ENCODE measurements at places on chromosomes 12 and 14.

- no peak for DNase-seq
Measured at GRCh38 chr14:64873506-64874219, 6.0 kb downstream of the SPTB start.

- DNase-seq = no peak
Measured at GRCh38 chr14:29061702-29062101, 295.1 kb downstream of the FOXG1 start.

DNA sequence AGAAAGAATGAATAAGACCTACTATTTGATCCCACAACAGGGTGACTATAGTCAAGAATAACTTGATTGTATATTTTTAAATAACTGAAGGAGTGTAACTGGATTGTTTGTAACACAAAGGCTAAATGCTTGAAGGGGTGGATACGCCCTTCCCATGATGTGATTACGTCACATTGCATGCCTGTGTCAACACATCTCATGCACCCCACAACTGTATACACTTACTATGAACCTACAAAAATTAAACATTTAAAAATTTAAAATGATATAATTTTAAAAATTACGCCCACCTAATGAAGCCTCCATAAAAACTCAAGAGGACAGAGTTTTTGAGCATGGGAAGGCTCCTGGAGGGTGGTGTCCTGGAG lies 94.5 kb downstream of the SCARB1 start:
- DNase-seq = no peak

DNA sequence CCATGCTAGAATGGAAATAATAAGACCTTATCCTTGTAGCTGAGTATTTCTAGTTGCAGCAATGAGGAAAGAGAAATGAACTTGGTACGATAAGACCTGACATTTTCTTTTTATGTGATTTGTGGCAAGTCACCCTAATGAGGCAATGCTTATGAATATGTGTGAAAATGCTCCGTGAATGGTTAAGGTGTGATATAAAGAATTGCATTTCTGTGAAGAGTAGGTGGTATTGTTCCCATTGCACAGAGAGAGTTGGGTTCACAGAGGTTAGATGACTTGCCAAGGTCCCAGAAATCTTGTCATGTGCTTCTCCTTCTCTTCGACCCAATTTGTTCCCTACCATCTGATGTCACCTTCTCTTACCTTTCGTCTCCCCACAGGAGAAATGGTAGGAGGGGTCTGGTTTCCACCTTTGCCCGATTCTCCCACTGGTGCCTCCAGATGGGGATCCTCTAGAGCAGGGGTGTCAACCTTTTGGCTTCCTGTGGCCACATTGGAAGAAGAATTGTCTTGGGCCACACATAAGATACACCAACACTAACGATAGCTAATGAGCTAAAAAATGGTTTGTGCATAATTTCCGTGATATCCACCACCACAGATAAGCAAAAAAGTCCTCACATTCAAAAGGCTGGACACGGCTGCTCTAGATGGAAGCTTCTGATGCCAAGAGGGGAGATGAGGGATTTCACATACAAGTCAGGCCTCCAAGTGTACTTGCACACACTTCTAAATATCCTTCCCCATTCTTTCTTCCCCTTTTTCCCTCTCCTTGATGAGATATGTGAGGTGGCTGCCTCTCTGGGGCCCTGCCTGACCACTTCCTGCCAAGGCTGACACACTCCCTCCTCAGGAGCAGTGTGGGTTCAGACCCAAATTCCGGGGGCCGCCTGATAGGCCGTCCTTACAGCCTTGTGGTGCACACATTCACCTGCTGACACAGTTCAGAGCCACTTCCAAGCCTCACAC lies 96.1 kb downstream of the PLXNC1 start:
- peak; percentile 72 for DNase-seq

- no peak for DNase-seq
Measured at GRCh38 chr12:50953047-50953446, 703 bp downstream of the HIGD1C start.

DNA sequence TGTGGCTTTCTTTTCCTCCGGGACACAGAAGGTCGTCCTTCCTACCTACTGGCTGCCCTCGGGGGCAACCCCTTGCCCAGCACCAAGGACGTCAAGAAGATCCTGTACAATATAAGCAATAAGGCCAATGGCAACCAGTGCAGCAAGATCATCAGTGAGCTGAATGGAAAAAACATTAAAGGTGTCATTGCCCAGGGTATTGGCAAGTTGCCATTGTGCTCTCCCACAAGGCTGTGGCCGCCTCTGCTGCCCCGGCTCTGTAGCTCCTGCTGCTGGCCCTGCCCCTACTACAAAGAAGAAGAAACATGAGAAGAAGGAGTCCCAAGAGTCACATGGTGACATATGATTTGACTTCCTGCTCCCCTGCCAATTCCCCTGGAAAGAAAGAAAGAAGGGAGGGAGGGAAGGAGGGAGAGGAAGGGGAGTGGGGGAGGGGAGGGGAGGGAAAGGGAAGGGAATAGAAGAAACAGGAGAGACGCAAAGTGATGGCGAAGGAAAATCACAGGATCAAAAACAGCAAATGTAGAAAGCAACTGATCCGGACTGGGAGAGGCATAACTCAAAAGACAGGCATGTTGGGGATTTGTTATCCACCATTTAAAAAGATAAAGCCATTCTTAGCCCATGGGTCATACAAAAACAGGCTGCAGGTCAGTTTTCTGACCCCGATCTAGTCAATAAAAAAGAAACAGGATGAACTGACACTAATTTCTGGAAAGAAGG lies 61.3 kb upstream of the RESF1 start:
- no peak for DNase-seq

GRCh38 chr12:57352166-57352565 lies 78.7 kb downstream of the R3HDM2 start:
- DNase-seq = no peak

DNA sequence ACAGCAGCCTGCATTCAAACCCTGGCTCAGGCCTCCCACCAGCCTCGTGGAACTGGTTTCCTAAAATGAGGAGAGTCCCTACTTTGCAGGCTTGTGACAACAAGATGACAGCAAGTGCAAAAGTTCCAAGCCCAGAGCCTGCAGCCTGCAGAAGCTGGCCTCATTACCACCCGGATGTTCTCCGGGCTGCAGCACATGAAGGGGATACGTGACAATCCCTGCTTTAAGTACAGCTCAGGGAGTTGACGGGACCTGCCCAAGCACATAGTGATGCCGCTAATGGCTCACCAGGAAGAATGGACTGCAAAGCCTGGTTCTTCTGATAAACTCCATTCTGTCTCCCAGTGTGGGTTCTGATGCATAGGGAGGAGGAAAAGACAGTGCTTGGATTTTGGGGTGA lies 15.0 kb downstream of the SSH1 start:
- DNase-seq = no peak

DNA sequence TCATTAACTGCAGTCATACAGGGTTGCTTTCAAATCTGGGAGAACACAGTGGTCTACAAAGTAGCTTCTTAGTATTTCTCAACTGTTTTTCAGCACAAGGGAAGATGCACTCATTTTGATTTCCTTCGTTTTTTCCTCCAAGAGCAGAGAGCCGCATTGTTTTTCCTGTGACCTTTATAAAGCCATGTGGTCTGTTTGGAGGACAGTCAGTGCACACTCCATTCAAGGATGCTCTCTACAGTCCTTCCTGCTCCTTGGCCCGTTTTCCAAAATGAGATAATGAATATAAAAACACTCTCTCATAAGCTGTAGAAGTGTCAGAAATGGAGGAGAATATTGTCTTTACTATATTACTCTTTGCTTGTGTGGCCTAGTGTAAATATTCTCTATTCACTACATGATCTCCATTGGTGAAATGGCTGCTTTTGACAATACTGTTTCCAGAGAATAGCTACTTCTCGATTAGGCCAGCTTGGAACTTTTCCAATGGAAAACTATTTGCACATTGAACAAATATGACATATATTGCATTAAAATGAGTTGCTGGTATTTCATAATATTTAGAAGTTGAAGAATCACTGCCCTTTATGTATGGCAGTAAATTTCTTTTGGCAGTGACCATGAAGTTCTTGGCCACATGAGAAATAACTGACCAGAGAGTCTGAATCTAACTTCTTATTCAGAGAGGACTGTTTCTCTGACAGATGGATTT lies 393.1 kb upstream of the RGS6 start:
- DNase-seq = no peak

- DNase-seq = no peak
Measured at GRCh38 chr14:55127460-55127951, 1.5 kb upstream of the LGALS3 start.

GRCh38 chr12:132423820-132424645 lies 65.9 kb upstream of the FBRSL1 start:
- no peak for DNase-seq

GRCh38 chr12:94180558-94181296 lies 32.4 kb downstream of the PLXNC1 start:
- DNase-seq = no peak

DNA sequence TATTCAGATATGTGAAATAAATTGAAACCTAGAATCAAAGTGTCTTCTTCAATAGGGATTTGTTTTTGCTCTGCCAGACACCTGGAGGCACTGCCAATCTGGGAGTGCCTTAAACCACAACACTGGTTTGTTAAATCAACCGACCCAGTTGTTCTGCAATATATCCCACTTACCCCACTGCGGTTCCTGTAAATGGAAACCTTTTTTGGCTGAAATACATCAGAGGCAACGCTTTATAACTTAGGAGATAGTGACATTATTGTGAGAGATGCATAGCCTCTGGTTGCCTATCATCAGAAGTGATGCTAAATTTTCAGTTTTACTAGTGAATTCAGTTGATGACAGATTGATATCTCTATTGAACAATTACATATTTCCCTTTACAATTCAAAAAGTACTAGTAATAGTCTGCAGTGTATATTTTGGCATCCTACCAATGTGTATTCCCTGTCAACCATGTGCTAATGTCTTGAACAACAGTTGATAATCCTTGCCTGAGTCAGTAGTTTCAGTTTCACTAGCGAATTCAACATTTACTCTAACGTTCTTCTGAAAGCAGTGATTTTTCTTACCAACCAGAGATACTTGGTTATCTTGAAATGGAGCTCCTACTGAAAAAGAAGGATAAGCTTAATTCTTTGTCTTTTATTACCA lies 30.5 kb downstream of the PPP2R5C start:
- DNase-seq = no peak

DNA sequence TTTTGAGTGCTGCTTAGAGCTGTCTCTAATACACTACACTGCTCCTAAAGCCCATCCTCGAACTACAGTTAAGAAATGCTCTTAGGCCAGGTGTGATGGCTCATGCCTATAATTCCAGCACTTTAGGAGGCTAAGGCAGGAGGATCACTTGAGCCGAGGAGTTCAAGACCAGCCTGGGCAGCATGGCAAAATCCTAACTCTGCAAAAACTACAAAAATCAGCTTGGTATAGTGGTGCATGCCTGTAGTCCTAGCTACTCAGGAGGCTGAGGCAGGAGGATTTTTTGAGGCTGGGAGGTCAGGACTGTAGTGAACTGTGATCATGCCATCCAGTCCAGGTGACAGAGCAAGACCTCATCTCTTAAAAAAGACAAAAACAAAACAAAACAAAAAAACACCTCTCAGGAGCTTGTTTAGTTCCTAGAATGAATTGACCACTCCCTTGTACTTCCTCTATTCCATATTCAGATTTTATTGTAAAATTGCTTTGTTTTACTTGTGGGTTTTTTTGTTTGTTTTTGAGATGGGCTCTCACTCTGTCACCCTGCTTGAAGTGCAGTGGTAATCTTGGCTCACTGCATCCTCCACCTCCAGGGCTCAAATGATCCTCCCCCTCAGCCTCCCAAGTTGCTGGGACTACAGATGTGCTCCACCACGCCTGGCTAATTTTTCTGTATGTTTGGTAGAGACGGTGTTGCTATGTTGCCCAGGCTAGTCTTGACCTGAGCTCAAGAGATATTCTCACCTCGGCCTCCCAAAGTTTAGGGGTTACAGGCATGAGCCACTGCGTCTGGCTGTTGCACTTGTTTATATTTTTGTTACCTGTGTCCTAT lies 13.6 kb downstream of the MDM2 start:
- no peak for DNase-seq

DNA sequence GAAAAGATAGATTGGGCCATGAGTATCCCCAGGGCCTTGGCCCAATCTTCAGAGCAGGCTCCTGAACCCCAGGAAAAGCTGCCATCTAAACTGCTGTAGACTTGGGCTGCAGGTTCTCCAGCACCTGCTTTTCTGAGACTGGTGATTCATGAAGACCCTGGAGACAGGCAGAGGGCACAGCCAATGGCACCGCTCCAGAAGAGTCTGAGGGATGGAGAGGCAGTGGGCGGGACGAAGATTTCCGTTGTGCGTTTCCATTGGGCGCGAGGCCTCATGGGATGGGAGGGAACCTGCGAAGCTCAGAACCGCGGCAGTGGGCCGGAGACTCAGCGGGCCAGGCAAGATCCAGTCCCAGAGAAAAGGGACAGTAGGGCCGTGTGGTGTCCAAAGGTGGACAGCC lies 375.1 kb downstream of the IPO8 start:
- no peak for DNase-seq

GRCh38 chr14:92590941-92591340 lies 77.4 kb downstream of the RIN3 start:
- no peak for DNase-seq
